Kidney tubule cell (primary cell): ENCODE measurements at places on chromosomes 3 and 15.

- no peak for DNase-seq
Measured at GRCh38 chr15:36950371-36950770, 150.0 kb downstream of the MEIS2 start.

DNA sequence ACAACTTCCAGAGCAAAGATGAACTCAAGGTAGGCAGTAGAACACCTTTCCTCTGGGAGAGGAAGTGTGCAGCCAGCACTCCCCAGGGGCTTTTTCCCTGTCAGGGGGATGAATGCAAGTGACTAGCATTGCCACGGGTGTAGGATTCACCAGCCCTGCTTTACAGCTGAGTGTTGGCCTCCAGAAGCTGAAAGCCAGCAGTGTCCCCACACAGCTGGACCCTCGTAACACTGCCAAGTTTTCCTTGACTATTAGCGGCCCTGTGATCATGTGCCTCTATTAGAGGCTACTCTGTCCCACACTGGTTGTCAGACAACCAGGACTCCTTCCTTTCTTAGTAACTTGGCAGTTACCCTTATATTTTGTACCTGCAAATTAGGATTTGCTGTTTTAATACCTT, 104.9 kb upstream of the MANF start:
- DNase-seq: no peak

- DNase-seq: peak; percentile 11
Measured at GRCh38 chr3:177257006-177257405, 59.7 kb upstream of the TBL1XR1 start.

GRCh38 chr3:117350371-117350770, 640.8 kb downstream of the TUSC7 start:
- DNase-seq: no peak

GRCh38 chr3:127637546-127637945, 8.6 kb downstream of the PODXL2 start:
- DNase-seq: peak; percentile 69

DNA sequence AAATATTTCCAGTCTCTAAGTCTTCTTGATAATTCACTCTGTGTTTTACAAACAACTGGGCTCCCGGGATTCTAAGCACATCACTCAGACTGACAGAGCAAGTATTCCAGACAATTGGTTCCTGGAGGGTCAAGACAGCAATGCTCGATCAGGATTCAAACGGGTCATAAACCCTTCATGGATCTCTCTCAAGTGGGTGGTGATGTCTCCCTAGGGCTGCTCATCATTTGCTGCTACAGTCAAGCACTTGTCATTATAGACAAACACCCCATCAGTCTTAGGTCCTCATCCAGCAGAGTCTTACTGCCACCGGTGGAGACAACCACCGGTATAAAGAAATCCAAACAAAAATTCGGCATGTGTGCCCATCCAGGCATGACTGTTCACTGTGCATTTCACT, 921.1 kb downstream of the FHIT start:
- no peak for DNase-seq

DNA sequence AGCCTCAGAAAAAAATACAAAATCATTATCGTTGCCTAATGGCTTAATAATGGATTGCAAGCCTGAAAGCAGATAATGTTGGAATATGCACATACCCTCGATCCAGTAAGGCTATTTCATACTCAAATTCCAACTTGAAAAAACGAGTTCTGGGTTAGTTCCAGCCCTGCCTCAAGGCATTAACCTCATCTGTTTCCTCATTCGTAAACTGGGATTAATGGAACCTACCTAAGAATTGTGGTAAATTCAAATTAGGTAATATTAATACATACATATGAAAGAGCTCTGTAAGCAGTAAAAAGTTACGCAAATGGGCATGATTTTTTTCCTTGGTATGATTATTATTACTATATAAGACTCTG, 107.5 kb downstream of the SRGAP3 start:
- no peak for DNase-seq

DNA sequence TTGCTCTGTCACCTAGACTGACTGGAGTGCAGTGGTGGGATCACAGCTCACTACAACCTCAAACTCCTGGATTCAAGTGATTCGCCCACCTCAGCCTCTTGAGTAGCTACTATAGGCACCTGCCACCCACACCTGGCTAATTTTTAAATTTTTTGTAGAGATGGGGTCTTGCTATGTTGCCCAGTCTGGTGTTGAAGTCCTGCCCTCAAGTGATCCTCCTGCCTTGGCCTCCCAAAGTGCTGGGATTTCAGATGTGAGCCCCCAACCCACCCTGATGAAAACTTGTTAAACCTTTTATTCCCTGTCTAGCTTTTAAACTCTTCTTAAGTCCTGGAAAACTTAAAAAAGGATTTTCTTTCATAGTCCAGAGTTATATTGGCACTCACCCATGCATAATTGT, 2.6 kb downstream of the ECT2 start:
- DNase-seq: no peak

- no peak for DNase-seq
Measured at GRCh38 chr15:51765751-51766150, 14.4 kb downstream of the TMOD2 start.

- DNase-seq: peak; percentile 96
Measured at GRCh38 chr3:16101295-16102186, 72.9 kb upstream of the GALNT15 start.

DNA sequence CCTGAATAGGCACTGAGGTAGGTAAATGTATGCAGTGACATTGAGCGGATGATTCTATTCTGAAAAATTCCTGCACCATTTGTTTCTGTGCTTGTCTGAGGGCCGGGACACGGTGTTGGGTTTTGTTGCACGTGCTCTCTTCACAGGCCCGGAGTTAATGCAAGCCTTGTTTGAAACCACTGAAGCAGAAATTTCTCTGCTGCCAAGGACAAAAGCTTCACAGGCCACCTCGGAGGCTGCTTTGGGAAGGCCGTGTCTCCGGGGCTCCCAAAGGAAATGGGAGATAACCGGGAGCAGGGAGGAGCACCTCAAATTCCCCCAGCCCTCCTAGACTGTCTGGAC, 179.4 kb downstream of the OPA1 start:
- DNase-seq: peak; percentile 67

- DNase-seq: peak; percentile 81
Measured at GRCh38 chr15:56244038-56244810, 545 bp upstream of the RFX7 start.

GRCh38 chr3:33081812-33082211, 15.1 kb downstream of the GLB1 start:
- no peak for DNase-seq

- DNase-seq: no peak
Measured at GRCh38 chr3:161203485-161204098, 17.5 kb upstream of the NMD3 start.

- DNase-seq: no peak
Measured at GRCh38 chr3:150277444-150277843, 130.7 kb upstream of the TSC22D2 start.

DNA sequence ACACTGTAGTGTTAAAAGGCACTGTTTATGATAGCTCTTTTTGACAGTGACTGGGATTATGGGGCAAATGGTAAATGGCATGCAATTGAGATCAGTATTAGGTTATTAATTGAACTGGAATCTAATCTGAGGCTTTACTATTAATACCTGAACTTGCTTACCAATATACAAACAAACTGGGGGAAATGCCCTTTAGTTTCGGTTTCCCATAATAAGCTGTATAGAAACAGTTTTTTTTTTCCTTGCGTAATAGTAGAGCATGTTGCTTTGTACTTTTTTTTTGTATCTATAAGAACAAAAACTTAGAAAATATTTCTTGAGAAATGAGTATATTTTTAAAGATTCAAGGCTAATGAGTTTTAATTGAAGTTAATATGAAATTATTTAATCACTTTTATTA, 95.0 kb downstream of the FNDC3B start:
- DNase-seq: no peak

DNA sequence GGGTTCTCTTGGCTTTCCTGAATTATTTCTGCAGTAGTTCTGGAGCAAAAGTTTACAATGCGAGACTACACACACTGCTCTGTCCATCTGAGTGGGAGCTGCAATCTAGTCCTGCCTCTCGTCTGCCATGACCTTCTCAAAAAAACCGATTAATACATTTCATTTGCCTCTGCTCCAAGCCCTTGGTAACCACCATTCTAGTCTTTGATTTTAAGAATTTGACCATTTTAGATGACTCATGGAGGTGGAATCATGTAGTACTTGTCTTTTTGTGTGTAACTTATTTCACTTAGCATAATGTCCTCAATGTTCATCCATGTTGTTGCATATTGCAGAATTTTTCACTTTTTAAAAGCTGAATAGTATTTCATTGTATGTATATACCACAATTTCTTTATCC, 356.9 kb downstream of the SV2B start:
- DNase-seq: peak; percentile 54

GRCh38 chr15:42595626-42596240, 20.3 kb downstream of the STARD9 start:
- no peak for DNase-seq

GRCh38 chr3:187662848-187663409, 7.3 kb downstream of the SST start:
- DNase-seq: no peak

- no peak for DNase-seq
Measured at GRCh38 chr3:153285982-153286381, 124.0 kb downstream of the RAP2B start.

- no peak for DNase-seq
Measured at GRCh38 chr3:21405671-21406667, 345.0 kb downstream of the ZNF385D start.

- no peak for DNase-seq
Measured at GRCh38 chr3:195543500-195544229, 540 bp upstream of the PPP1R2 start.

- no peak for DNase-seq
Measured at GRCh38 chr3:24818055-24818454, 323.4 kb upstream of the THRB start.

GRCh38 chr3:105827959-105828358, 40.9 kb downstream of the CBLB start:
- peak; percentile 85 for DNase-seq

- DNase-seq: no peak
Measured at GRCh38 chr3:125684199-125684598, 88.9 kb upstream of the OSBPL11 start.

DNA sequence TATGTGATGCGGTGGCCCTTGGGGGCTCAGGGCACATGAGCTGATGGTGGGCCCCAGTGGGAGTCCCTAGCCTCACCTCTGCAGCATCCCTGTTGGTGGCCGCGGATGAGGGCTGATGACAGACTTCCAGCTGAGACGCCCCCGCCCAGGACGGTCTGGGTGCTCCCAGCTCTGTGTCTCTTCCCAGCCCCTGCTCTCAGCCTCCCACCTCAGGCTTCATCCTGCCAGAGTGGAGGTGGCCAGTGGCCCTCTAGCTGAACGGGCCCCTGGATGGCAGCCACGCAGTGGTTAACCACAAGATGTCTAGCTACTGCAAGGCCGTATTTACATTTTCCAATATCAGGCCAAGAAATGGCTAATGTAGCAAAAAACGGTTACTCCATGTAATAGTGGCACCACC, 205.3 kb upstream of the LINGO1 start:
- no peak for DNase-seq

DNA sequence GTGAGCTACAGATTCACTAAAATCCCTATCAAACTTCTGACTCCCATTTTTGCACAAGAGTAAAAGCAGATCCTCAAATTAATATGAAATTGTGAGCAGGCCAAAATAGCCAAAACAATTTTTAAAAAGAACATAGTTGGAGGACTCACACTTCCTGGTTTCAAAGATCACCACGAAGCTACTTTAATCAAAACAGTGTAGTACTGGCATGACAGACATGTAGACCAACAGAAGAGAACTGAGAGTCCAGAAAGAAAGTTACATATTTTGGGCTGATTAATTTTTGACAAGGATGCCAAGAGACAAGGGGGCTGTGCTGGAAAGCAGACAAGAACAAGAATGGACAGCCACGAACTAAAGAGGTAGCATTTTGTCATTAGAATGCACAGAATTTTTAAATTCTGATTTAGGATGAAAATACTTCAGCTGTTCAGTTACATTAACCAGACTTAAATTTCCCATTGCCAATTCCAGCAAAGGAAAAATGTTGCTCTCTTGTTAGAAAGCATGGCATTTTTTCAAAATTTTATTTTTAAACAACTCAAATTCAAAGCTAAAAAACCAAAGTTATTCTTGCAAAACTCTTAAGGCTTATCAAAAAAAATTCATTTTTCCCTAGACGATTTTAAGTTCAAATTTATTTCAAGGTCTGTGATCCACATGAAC, 14.0 kb downstream of the RYK start:
- no peak for DNase-seq
